WTC11 (cell line): ENCODE measurements at places on chromosomes 16 and 17. TPM values are rescaled to one million over a fixed set of nuclear protein-coding genes. Genes with fewer than 3 reads are reported as not detected.
A peak's percentile ranks its signal among the peaks of the same experiment; 100 is the strongest.

The DDX28 gene
- total RNA-seq: 15.2 to 18.3 TPM (median 17.7 TPM) in 3 replicates

The SLC4A1 gene
- 0.05 to 0.14 TPM in 2 of 3 replicates, not detected in the other for total RNA-seq

The C16orf92 gene
- not detected in 3 replicates for total RNA-seq

The NEK8 gene
- 17.9 to 25.0 TPM (median 18.6 TPM) in 3 replicates for total RNA-seq

The SLC35G6 gene
- total RNA-seq: 0.16 to 0.26 TPM (median 0.18 TPM) in 3 replicates

The SEPTIN12 gene
- not detected in 3 replicates for total RNA-seq

The ADAM11 gene
- 3.0 to 4.1 TPM (median 3.2 TPM) in 3 replicates for total RNA-seq

The NEUROD2 gene
- total RNA-seq: not detected in 3 replicates

The CCL13 gene
- not detected in 3 replicates for total RNA-seq

DNA sequence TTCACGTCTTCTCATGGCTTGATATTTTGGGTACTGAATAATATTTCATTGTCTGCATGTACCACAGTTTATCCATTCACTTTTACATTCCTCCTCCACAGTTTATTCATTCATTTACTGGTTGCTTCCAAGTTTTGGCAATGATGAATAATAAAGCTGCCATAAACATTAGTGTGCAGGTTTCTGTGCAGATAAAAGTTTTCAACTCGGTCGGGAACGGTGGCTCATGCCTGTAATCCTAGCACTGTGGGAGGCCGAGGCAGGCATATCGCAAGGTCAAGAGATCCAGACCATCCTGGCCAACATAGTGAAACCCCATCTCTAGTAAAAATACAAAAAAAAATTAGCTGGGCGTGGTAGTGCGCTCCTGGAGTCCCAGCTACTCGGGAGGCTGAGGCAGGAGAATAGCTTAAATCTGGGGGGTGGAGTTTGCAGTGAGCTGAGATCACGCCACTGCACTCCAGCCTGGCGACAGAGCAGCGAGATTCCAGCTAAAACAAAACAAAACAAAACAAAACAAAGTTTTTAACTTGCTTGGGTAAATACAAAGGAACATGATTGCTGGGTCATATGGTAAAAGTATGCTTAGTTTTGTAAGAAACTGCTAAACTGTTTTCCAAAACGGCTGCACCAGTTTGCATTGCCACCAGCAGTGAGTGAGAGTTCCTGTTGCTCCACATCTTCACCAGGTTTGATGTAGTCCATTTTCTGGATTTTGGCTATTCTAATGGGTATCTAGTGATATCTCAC lies 89.5 kb downstream of the WWP2 start:
- H3K4me1 ChIP-seq: 0 out of 2 replicates have a peak, but pooled peaks cover 3% of the 10 kb centered on the region
- peaks cover 22% of the 10 kb centered on the region for H3K36me3 ChIP-seq
- H3K4me3 ChIP-seq: no peak overlapping the region
- no peak for DNase-seq

DNA sequence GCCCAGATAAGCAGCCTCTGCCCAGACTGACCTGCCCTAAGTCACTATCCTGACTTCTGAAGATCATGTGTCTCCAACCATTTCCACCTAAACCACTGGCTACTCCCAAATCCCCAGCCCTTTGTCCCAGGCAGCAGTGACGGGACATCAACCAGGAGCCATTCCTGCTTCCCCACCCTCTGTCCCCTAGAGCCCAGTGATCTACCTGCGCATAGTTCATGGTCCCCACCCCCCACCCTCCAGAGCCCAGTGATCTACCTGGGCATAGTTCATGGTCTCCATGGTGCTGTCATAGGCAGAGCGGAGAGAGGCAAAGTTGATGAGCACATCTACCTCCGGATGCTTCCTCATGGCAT lies 26.8 kb downstream of the ACLY start:
- no peak overlapping the region for H3K4me3 ChIP-seq
- peaks cover 75% of the 10 kb centered on the region for H3K36me3 ChIP-seq
- no peak for DNase-seq
- no peak overlapping the region for H3K27ac ChIP-seq

DNA sequence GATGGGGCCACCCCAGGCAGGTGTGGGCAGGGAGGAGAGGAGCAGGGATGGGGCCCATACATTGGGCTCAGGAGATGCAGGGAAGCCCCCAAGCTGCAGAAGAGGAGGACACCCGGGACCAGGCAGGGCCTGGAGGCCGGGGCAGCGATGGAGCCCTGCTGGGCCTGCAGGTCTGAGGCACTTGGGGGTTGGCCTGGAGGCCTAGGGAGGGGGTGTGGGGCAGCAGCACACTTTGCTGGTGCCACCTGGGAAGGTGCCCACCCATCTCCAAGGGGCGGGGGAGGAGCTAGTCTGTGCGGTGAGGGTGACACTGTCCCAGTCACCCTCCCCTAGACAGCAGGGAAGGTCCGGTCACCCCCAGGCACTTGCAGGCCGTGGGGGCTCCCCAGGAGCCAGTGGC lies 6.4 kb upstream of the CCDC57 start:
- no peak for DNase-seq
- no peaks in the 10 kb centered on the region for H3K4me1 ChIP-seq
- H3K27ac ChIP-seq: no peak overlapping the region

- H3K4me1 ChIP-seq: no peaks in the 10 kb centered on the region
- H3K36me3 ChIP-seq: no peaks in the 10 kb centered on the region
- DNase-seq: no peak
- no peaks in the 10 kb centered on the region for H3K27me3 ChIP-seq
These were observed 8.9 kb downstream of the MYO15B start for GRCh38 chr17:75596320-75597087.

DNA sequence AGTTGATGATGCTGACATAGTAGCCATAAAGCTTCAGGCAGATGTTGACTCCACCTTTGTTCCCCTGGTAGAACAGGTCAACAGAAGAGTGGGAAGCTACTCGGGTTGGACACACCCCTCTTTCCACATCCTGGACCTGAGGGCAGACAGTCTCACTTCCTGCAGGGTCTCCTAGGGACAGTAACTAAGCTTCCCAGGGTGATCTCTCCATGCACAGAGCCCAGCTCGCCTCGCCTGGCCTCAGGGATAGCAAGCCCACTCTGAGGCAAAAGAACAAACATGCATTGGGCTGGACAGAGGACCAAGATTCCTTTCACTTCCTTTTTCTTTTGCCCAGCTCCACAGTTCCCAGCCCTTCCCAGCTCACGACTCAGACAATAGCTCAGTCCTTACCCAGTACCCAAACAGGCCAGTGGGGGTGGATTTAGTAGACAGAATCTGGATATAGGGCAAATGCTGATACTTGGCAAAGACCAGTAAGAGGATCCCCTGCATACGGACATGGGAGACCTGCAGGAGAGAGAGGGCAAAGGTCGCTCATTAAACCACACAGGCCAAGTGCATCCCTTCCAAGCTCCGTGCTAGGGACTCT lies 7.0 kb downstream of the INPP5K start:
- H3K27me3 ChIP-seq: no peaks in the 10 kb centered on the region
- no peak overlapping the region for H3K4me3 ChIP-seq
- H3K4me1 ChIP-seq: no peaks in the 10 kb centered on the region
- no peak overlapping the region for H3K27ac ChIP-seq

DNA sequence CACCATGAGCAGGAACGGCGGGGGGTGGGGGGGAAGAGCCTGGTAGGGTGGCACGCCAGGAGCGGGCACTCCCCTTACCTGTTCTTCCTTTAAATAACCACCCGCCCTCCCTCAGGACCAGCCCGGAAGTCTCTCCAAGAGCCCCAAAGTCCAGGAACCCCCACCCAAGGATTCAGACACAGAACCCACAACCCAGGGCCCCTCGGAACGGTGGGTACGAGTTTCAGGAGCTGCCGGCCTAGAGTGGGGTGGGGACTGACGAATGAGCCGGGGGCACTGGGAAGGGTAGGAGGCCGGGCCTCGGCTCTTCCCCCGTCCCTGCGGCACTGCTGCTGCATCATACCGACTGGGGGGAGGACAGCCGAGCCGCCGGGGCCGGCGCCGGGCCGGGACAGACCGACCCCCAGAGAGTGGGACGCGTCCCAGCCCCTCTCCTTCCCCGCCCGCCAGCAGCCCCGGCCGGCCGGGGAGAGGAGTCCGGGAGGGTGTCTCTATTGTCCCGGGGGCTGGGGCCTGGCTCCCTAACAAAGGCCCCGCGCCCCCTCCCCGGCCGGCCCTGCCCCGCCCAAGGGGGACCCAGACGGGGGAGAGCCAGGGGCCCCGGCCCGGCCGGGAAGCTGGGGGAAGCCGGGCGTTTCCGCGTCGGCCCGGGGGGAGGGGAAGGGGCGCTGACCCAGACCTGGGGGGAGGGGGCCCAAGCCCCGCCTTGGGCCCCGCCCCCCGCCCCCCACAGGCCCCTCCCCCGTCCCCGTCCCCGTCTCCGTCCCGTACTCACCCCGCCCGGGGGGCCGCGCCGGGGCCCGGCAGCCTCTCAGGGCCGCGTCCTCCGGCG lies 747 bp downstream of the ATXN7L3 start:
- no peaks in the 10 kb centered on the region for H3K27me3 ChIP-seq
- H3K36me3 ChIP-seq: peaks cover 35% of the 10 kb centered on the region
- H3K4me3 ChIP-seq: peak overlapping the region; percentile 71
- peak; percentile 61 for DNase-seq
- peak overlapping the region; percentile 55; the same call in 1 of the 2 replicates for H3K27ac ChIP-seq

- DNase-seq: peak; percentile 32
- peaks cover 72% of the 10 kb centered on the region for H3K4me1 ChIP-seq
- H3K27ac ChIP-seq: peak overlapping the region; percentile 31
- peaks cover 6% of the 10 kb centered on the region; the same call in 1 of the 2 replicates for H3K36me3 ChIP-seq
These were observed 18.4 kb downstream of the GJD3 start for GRCh38 chr17:40345994-40346764.

GRCh38 chr17:4553669-4554068 lies 1.5 kb downstream of the MYBBP1A start:
- no peak overlapping the region for H3K27ac ChIP-seq
- peaks cover 32% of the 10 kb centered on the region for H3K4me1 ChIP-seq
- peak overlapping the region; percentile 78 for H3K4me3 ChIP-seq
- H3K36me3 ChIP-seq: peaks cover 43% of the 10 kb centered on the region
- DNase-seq: no peak

GRCh38 chr17:36183001-36183971 lies 6.8 kb upstream of the TBC1D3B start:
- peaks cover 5% of the 10 kb centered on the region; the same call in 1 of the 2 replicates for H3K4me1 ChIP-seq
- H3K36me3 ChIP-seq: no peaks in the 10 kb centered on the region
- H3K4me3 ChIP-seq: peak overlapping the region; percentile 72
- peak; percentile 82 for DNase-seq

DNA sequence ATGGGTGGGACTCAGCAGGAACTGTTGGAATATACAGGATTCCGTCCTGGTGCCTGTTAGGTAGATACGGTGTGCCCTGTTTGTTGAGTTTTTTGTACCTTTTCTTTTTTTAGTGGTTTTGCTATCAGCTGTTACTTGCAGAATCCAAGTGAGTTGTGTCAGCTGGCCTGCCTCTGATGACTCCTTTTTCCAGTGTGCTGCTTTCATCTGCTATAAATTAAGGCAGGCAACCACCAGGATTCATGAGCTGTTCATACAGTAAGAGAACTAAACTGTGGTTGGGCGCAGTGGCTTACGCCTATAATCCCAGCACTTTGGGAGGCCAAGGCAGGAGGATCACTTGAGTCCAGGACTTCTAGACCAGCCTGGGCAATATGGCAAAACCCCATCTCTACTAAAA lies 79.9 kb downstream of the WNT3 start:
- no peak overlapping the region for H3K27ac ChIP-seq
- no peak for DNase-seq

DNA sequence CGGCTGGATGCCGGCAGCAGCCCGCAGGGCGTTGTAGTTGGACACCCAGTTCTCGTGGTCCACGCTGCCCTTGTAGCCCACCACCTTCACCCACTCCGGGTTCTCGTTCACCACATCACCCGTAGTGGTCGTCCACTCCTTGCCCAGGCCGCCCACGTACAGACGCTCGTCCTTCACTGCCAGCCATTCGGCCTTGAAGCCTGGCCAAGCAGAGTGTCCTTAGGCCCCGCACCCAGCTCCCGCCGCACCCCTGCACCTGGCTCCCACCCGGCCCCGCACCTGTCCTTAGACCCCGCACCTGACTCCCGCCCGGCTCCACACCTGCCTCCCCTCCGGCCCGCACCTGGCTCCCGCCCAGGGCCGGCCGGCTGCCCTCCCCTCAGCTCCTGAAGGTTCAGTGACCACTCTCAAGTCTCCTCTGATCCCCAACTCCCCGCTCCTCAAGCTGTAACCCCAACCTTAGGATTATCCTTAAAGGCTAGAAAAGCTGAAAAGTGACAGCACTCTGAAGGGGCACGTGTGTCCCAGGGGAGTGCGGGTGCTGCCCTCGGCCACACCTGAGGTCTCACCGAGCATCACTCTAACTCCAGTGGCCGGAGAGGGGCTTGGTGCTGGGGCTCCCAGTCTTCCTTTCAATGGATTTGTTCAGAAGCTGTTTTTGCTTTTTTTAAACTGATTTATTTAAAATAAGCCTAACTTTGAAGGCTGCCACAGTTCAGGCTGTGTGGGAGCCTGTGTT lies 14.4 kb downstream of the CANT1 start:
- H3K27ac ChIP-seq: no peak overlapping the region
- peaks cover 28% of the 10 kb centered on the region for H3K36me3 ChIP-seq
- H3K4me3 ChIP-seq: no peak overlapping the region
- H3K27me3 ChIP-seq: peaks cover 13% of the 10 kb centered on the region
- DNase-seq: no peak
- no peaks in the 10 kb centered on the region for H3K4me1 ChIP-seq

- no peaks in the 10 kb centered on the region for H3K4me1 ChIP-seq
- H3K36me3 ChIP-seq: peaks cover 2% of the 10 kb centered on the region; the same call in 1 of the 2 replicates
- no peak for DNase-seq
- no peak overlapping the region for H3K4me3 ChIP-seq
- H3K27me3 ChIP-seq: peaks cover 2% of the 10 kb centered on the region; the same call in 1 of the 2 replicates
These were observed 173.9 kb downstream of the SALL1 start for GRCh38 chr16:50977138-50977537.

GRCh38 chr17:62892061-62892675 lies 73.9 kb upstream of the TANC2 start:
- no peaks in the 10 kb centered on the region for H3K36me3 ChIP-seq
- no peak for DNase-seq
- no peaks in the 10 kb centered on the region for H3K27me3 ChIP-seq
- no peak overlapping the region; the same call in 1 of the 2 replicates for H3K27ac ChIP-seq
- no peak overlapping the region for H3K4me3 ChIP-seq

- no peaks in the 10 kb centered on the region; the same call in 1 of the 2 replicates for H3K4me1 ChIP-seq
- peaks cover 3% of the 10 kb centered on the region; the same call in 1 of the 2 replicates for H3K27me3 ChIP-seq
- H3K4me3 ChIP-seq: no peak overlapping the region
- H3K36me3 ChIP-seq: no peaks in the 10 kb centered on the region
- H3K27ac ChIP-seq: no peak overlapping the region
These were observed 23.7 kb downstream of the CACNG4 start for GRCh38 chr17:66988069-66988798.

DNA sequence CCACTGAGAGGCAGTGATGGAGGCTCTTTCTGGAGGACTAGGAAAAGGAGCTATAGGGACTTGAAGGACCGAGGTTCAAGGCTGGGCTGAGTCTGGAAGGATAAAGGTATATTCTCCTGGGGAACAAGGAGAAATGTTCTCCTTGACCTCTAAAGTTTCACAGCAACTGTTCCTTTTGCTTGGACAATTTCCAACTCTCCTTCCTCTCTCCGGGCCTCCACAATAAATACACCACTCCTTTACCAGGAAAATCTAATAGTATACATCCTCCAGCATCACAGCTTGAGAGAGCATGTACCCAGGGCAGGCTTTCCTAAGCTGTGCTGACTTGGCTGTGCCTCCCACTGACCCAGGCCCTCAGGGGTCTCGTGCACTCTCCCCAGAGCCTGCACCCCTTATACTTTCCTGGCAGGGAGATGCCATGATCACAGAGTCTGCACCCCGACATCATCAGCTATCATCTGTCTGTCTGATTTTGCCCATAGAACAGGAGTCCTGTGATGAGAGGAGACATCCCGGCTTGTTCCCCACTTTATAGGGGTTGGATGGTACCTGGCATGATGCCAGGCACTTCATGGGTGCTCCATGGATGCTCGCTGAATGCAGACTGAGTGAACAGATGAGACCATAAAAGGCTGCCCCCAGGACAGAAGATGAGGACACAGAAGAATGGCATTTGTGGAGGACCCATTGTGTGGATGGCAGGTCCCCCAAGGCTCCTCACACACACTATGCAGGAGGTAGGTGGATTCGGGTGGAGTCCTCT lies 582.6 kb upstream of the CDH5 start:
- peaks cover 3% of the 10 kb centered on the region; the same call in 1 of the 2 replicates for H3K4me1 ChIP-seq
- H3K27ac ChIP-seq: no peak overlapping the region
- H3K27me3 ChIP-seq: peaks cover 7% of the 10 kb centered on the region
- no peak for DNase-seq
- no peak overlapping the region for H3K4me3 ChIP-seq
